IPS-NIHi11 (cell line): ENCODE measurements at places on chromosomes 4 and X.
A peak's percentile ranks its signal among the peaks of the same experiment; 100 is the strongest.

- DNase-seq = no peak
Observed at GRCh38 chr4:88752076-88752463, 54.4 kb upstream of the NAP1L5 start.

GRCh38 chr4:112073181-112073580, 72.1 kb upstream of the FAM241A start:
- no peak for DNase-seq

DNA sequence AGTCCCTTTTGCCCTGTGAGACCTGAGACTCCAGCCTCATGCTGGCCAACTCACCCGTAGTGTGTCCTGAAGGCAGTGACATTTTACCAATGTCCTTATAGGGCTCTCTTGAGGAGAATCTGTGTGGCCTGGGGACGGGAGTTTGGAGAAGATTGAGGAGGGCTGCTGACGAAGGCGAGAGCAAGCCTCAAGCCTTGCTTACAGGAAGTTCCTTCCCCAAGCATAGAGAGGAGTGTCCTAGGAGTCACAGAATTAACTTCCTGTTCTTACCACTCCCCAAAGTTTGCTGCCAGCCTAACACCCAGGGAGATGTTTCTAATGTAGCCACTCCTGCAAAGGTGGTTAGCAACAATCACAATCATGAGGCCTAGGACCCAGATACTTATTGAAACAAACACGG, at the start of gene NXF3:
Gene NXF3, minus strand, starts transcription at position 202 of the 400 bp plus-strand sequence. Its CDS starts 120 bp downstream, at position 82.
- DNase-seq = no peak

DNA sequence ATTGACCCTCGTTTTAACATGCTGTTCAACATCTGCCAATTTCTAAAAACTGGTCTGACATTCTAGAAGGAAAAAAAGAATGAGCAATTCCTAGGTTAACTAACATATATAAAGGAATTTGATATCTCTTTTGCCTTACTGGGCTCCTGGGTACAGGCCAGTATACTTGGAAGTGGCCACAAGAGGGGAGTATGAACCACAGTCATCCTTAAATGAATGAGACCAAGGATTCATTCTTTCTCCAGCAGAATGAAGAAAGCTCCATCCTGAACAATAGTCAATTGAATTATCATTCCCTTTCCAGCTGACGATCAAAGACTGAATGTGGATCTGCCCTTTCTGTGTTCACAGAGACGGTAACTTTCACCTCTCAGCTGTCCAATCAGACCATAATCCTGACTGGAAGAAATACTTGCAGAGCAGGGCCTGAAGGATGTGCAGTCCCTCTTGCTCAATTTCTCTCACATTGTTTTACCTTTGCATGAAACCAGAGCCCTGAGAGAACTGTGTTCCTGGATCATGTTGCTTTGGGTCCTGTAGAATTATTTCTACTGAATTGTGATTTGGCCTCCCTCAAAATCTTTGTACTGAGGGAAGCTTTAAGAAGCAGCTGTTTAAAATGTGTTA, 14.8 kb upstream of the SPARCL1 start:
- DNase-seq = peak; percentile 57

GRCh38 chr4:59057804-59058203, 1947.6 kb upstream of the IGFBP7 start:
- no peak for DNase-seq

DNA sequence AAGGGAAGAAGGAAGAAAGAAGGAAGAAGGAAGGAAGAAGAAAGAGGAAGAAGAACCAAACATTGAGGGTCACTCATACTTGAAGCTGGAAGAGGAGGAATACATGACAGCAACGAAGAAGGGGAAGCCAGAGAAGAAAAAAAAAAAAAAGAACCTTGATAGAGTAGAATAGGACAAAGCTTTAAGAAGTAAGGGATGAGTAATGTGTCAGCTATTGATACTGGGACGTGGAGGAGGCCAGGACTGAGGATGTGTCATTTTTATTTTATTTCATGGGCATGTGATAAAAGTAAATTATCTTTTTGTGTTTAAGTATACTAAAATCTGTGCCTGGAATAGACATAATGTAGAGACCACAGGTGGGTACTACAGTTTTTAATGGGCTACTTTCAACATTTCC, 6.4 kb downstream of the EDA2R start:
- DNase-seq = no peak

DNA sequence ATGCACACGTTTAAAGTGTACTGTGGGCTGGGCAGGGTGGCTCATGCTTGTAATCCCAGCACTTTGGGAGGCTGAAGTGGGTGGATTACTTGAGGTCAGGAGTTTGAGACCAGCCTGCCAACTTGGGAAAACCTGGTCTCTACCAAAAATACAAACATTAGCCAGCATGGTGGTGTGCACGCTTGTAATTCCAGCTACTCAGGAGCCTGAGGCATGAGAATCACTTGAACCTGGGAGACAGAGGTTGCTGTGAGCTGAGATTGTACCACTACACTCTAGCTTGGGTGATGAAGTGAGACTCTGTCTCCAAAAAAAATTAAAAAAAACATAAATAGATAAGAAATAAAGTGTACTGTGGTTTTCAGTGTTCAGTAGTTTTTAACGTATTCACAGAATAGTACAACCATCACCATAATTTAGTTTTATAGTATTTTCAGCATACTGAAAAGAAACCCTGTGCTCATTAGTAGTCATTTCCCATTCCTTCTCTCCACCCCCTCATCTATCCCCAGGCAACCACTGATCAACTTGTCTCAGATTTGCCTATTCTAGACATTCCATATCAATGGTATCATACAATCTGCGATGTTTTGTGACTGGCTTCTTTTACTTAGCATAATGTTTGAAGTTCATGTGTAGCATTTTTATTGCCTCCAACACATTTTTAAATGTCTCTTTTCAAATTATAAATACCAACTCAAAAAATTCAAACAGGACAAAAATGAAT, 19.1 kb downstream of the SLAIN2 start:
- no peak for DNase-seq

DNA sequence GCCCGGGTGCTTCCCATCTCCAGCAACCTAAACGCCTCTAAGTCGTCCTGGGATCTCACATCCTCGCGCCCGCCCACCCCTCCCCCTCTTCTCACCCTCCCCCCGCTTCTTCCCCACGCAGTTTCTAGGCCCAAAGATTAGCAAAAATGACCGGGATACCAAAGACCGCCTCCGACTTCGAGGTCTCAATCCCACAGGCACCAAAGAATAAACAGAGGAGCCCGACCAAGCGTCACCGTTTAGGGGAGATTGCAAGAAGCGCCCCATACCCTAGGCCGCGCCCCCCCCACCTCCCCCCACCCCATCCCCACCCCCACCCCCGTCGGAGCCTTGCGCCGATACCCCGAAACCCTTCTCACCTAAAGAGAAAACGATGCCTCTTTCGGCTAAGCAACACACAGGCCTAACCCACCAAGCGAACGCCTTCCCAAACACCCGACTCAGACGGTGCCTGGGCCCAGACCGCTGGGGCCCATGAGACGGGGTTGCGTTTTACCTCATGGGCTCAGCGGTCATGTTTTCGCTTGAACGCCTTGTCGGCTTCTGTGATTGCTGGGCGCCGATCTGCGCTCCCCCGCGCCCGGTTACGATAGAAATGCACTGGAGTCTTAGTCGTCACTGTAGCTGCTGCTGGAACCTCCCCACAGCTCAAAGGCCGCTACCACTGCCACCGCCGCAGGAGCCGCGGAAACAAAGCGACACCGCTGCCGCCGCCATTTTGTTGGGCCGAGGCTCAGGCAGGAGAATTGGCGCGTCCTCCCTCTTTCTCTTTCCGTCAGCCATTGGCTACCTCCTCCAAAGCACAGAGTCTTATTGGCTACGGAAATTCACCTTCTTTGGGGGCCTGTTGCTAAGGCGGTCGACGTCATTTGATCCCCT, at the start of gene ATRX:
Gene ATRX, minus strand, starts transcription at position 731 of the 879 bp plus-strand sequence. Its CDS starts 215 bp downstream, at position 516.
- peak; percentile 82 for DNase-seq

GRCh38 chrX:80876877-80877276, 67.2 kb upstream of the BRWD3 start:
- DNase-seq = no peak

- DNase-seq = no peak
Observed at GRCh38 chr4:62457356-62457755, 1257.2 kb downstream of the ADGRL3 start.

DNA sequence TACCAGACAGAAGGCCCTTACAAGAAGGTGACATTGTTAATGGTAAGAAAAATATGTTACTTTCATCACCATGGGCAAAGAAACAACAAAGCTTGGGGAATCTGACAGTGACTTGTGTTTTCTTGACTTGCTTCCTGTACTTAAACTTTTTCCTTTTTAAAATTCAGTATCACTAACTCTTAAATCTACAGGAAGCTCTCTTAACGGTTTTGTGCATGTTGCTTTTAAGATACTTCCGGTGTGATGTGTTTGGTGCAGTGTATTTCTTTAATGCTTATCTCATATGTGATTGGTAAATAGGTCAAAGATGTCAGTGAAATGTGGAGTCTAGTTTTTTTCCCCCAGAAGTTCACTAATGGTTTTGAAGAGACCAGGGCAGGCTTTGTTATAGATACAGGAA, 45.2 kb downstream of the ADH5 start:
- no peak for DNase-seq

- DNase-seq = no peak
Observed at GRCh38 chrX:134753718-134754008, 95.4 kb upstream of the PLAC1 start.

GRCh38 chr4:110412354-110413065, 63.4 kb upstream of the ENPEP start:
- no peak for DNase-seq

DNA sequence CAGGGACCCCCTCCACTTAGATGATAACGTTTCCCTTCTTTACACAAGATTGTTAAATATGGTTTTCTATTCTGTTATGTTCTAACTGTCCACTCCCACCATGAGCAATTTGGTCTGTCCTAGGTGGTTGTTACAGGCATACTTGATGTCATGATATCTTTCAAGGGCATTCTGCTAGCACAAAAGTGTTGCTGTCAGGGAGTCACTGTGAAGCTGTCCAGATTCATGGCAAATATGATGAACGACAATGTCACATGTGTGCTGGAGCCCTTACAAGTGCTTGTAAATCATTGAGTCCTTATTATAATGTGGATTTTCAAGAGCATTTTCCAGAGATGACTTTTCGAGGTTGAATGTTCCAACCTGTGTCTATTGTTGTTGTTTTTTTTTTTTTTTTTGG, 1250.7 kb upstream of the PRKX start:
- DNase-seq = no peak

DNA sequence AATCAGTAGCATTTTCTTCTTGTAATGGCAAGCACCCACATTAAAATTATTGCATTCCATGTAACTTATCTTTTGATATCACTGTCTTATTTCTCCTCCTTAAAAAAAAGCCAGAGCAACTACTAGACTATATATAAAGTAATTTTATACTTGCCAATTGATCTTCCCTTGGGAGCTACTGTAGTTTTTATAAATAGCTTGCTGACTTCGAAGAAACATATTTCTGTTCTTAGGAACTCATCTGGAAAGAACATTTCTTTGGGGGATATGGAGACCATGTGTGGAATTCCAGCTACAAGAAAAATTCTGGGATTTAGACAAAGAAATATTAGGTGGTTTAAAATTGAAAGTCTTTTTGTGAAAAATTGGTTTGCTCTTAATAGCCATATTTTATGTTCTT, 94.9 kb downstream of the BMPR1B start:
- no peak for DNase-seq

DNA sequence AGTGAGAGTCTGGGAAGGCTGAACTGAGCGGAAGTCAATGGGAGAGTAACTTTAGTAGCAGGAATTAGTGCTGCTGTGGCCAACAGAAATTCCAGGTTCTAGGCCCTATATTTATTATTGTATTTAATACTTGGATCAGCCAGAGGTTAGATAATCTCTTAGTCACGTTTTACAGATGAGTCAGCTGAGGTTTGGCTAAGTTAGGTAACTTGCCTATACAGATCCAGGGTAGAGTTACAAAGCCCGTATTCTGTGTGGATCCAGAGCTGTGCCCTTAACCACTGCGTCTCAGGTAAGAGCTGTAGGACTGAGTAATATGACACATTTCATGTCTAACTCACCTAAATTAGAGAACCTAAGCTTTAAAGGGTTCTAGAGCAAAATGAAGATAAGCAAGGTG, 20.5 kb downstream of the PSMD10 start:
- DNase-seq = no peak

GRCh38 chr4:69489856-69490255, 5.8 kb downstream of the UGT2B4 start:
- DNase-seq = no peak

- DNase-seq = no peak
Observed at GRCh38 chr4:151575646-151576045, 166.7 kb downstream of the FHIP1A start.

DNA sequence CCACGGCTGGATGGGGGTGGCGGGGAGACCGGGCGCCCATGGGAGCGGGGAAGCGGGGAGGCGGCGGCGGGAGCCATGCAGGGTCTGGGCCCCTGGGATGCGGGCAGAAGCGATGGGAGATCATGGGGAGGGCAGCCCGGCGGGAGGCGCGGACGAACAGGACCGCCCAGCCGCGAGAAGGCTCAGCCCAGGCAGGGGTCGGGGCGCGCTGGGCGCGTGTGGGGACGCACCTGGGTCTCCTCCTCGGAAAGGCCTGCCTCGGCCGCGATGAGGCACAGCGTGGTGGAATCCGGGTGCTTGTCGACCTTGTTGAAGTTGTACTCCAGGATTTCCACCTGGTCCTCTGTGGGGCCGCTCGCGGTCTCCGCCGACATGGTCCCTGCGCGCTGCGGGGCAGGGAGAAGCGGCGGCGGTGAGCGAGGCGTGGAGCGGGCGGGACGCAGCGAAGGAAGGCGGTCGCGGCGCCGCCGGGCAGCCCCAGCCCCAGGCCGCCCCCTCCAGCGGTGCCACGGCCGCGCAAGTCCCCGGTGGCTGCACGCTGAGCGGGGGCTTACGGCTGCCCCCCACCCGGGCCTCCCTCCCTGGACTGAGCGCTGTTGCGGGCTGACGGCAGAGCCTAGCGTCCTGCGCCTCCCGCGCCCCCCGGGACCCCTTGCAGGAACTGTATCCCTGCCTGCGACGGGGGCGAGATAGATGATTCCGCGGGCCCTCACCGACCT, 25.3 kb downstream of the HOPX start:
- peak; percentile 43 for DNase-seq

DNA sequence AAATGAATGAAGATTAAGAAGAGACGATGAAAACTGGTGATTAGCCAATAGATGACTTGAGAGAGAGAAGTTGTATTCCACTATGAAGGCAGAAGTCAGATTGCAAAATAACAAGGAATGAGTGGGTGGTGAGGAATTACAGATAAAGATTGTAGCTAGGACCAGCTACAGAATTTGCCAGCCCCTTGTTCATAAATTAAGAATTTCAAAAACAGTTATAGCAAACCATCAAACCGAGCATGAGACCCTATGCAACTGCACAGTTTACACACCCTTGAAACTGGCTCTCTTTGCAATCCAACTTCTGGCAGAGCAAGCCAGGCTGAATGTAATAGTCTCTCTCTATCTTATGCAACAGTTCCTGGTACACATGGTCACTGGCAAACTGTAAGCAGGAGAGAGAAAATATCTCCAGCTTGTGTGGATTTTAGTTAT, 35.2 kb downstream of the STAP1 start:
- no peak for DNase-seq
